Foreskin fibroblast (primary cell): ENCODE measurements at places on chromosomes 5 and 9.

GRCh38 chr9:131608493-131609037, 63.2 kb downstream of the PRRT1B start:
- peak; percentile 82 for DNase-seq

GRCh38 chr9:130583271-130583670, 3.9 kb downstream of the FUBP3 start:
- no peak for DNase-seq

- no peak for DNase-seq
These were observed 1612.7 kb upstream of the ACO1 start for GRCh38 chr9:30771760-30772159.

DNA sequence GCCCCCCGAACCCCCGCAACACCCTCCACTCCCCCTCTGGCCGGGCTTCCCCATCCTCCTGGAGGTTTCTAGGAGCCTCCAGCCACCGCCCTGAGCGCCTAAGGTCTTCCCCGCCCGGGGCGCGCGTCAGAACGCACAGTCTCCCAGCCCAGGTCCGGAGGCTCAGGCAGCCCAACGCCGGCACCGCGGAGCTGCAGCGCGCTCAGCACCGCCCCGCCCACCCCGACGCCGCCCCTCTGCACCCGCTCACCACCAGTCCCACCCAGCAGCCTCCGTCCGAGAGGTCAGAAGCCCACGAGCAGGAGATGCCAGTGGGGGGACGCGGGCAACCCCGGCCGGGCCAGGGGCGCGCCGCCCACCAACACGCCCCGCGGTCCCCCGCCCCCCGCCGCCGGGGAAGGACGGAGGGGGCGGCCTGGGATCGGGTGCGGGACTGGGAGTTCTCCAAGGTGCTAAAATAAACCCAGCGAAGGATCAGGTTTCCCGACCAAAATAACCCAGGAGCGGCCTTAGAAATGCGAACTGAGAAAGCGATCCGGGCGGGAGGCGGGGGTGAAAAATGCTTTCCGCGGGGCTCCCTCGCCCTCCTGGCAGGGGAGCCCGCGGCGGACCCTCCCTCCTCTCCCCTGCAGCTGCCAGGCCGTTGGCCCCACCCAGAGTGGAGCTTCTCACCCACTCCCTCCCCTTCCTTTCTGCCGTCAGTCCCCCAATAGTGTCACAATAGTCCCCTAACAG, 6.5 kb upstream of the FAM78A start:
- DNase-seq, result no peak

GRCh38 chr9:109468927-109469326, 29.2 kb downstream of the PTPN3 start:
- DNase-seq, result peak; percentile 9

- peak; percentile 65 for DNase-seq
These were observed 41.4 kb downstream of the DAB2IP start for GRCh38 chr9:121692606-121693387.

DNA sequence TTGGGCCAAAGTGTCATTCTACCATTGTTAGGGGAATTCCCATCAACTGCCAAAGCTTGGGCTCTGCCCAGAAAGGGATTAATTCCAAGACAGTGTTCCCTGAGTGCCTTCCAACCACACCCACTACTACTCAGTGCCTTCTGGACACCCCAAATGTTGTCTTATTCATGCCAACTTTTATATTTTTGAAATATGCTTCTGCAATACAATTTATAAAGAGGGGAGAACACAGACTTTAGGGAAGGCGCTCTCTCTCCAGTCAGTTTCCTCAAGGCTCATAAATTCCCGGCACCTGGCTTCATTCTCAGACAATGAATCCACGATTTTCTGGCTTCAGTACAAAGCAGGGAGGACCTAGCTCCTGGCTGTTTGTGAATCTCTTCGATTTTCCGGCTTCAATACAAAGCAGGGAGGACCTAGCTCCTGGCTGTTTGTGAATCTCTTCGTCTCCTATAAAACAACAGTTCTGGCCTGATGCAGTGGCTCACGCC, 120.1 kb upstream of the MYO10 start:
- peak; percentile 60 for DNase-seq

GRCh38 chr9:91418215-91418610, 5.4 kb downstream of the NFIL3 start:
- DNase-seq, result no peak

DNA sequence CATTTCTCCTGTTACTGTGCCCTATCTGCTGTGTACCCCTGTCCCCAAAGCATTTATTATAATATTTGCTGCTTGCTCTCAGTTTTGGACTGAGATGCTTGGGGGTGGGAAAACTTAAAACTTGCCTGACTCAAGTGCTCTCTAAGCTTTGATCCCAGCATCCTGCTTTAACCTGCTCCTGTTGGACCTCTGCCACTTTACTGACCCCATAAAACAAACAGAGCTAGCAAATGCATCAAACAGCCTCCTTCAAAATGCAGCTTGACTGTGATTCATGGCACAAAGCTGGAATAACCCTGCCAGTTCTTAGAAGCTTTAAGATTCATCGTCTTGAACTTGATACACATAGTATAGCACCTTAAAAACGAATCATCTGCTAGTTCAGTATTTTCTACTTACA, 212.5 kb downstream of the DEPDC1B start:
- DNase-seq, result peak; percentile 20
